Muscle of leg (tissue), 16 donors: ENCODE measurements at places on chromosomes 2 and 18. TPM values are rescaled to one million over a fixed set of nuclear protein-coding genes. Genes with fewer than 3 reads are reported as not detected.

Gene IGFBP5
- polyA plus RNA-seq: 418 TPM

Gene MAP2
- 7.3 TPM for polyA plus RNA-seq

Gene LTBP1
- polyA plus RNA-seq: 44.7 TPM

Gene HRH4
- not detected for polyA plus RNA-seq

Gene C18orf32
- polyA plus RNA-seq: 14.6 TPM

Gene DTNB
- polyA plus RNA-seq: 5.2 TPM

Gene DHX57
- 18.4 TPM for polyA plus RNA-seq

Gene ELMOD3
- polyA plus RNA-seq: 16.4 TPM

Gene CHRNG
- polyA plus RNA-seq: 119 TPM

Gene GALNT3
- 3.1 TPM for polyA plus RNA-seq

Gene ZRANB3
- 6.0 TPM for polyA plus RNA-seq

Gene ALLC
- not detected for polyA plus RNA-seq

Gene MC5R
- 7.3 TPM for polyA plus RNA-seq

Gene GPR39
- polyA plus RNA-seq: 0.27 TPM

Gene RBM43
- 11.0 TPM for polyA plus RNA-seq

Gene GCG
- polyA plus RNA-seq: 54.8 TPM

Gene FOXD4L1
- polyA plus RNA-seq: 3.4 TPM

Gene REEP1
- 47.6 TPM for polyA plus RNA-seq

Gene LYG2
- polyA plus RNA-seq: not detected
